ENCODE measurements at places on chromosomes 6 and 20. TPM values are rescaled to one million over a fixed set of nuclear protein-coding genes. Genes with fewer than 3 reads are reported as not detected.

The JPH2 gene
- 0.80 TPM for total RNA-seq

The SYNJ2 gene
- 33.7 TPM for total RNA-seq

The SNAP91 gene
- total RNA-seq, result 1.5 TPM

DNA sequence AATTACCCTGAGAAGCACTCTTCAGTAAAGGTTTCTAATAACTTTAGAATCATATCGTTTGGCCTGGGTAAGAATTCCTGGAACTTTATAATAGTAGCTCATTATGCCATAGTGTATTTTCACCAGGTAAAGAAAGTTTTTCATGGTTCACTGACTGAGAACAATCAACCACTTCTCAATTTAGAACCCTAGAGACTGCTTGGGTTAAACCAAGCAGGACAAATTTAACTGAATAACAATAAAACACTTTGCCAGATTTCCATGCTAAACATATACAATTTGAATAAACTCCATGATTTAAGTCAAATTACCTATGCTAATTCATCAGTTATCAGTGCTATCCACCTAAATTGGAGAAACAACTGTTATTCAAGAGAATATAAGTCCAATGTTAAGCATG is 99.4 kb downstream of the PLG start:
- no peak overlapping the region for H3K4me3 ChIP-seq
- H3K27ac ChIP-seq, result no peak overlapping the region
- no peak for DNase-seq
- H3K4me1 ChIP-seq, result no peaks in the 10 kb centered on the region

- no peaks in the 10 kb centered on the region for H3K27me3 ChIP-seq
- H3K36me3 ChIP-seq, result peaks cover 25% of the 10 kb centered on the region
- no peak for DNase-seq
- no peak overlapping the region for H3K4me3 ChIP-seq
- no peaks in the 10 kb centered on the region for H3K4me1 ChIP-seq
- peak overlapping the region; percentile 76 for H3K27ac ChIP-seq
Measured at GRCh38 chr6:56514395-56514794, 128.3 kb downstream of the DST start.

The TFAP2D gene
- total RNA-seq, result 0.31 TPM

DNA sequence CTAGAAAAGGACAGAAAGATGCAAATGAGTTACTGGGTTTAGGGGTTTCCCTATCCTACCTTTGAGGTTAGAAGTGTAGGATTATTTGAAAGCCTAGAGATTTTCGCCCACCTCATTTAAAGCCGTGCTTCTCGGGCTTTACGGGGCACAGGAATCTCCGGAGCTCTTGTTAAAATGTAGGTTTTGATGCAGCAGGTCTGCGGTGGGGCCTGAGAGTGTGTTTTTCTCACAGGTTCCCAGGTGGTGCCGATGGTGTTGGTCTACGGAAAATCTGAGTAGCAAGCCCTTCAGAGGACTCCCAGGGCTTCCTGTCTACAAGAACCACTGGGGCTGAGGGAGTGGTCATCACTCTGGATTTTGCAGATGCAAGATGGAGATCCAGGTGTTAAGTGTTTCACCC is 47.5 kb downstream of the TRAM2 start:
- peaks cover 8% of the 10 kb centered on the region for H3K4me1 ChIP-seq
- DNase-seq, result no peak
- no peak overlapping the region for H3K27ac ChIP-seq

GRCh38 chr6:35415065-35415891 is 36.9 kb upstream of the FANCE start:
- peak; percentile 46 for DNase-seq
- peaks cover 26% of the 10 kb centered on the region for H3K36me3 ChIP-seq
- H3K4me3 ChIP-seq, result no peak overlapping the region
- no peak overlapping the region for H3K27ac ChIP-seq
- peaks cover 9% of the 10 kb centered on the region for H3K27me3 ChIP-seq
- H3K4me1 ChIP-seq, result peaks cover 34% of the 10 kb centered on the region

DNA sequence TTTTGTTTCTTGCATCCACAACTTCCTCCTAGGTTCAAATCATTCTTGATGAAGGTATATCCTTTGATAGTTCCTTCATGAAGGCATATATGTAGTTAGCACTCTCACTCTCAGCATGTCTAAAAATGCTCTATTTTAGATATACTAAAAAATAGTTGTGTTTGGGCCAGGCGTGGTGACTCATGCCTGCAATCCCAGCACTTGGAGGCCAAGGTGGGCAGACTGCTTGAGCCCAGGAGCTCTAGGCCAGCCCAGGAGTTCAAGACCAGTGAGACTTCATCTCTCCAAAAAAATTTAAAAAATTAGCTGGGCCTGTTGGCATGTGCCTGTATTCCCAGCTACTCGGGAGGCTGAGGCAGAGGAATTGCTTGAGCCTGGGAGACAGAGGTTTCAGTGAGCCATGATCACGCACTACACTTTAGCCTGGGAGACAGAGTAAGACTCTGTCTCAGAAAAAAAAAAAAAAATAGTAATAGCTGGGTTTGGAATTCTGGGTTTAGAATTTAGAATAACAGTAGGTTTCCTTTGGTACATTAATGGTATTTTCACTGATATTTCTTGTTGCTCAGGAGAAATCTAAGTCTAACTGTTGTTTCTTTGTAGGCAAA is 7.0 kb downstream of the SERAC1 start:
- peaks cover 4% of the 10 kb centered on the region for H3K4me1 ChIP-seq
- no peak overlapping the region for H3K4me3 ChIP-seq
- no peak overlapping the region for H3K27ac ChIP-seq
- peaks cover 2% of the 10 kb centered on the region for H3K27me3 ChIP-seq

The THEMIS gene
- total RNA-seq, result not detected

DNA sequence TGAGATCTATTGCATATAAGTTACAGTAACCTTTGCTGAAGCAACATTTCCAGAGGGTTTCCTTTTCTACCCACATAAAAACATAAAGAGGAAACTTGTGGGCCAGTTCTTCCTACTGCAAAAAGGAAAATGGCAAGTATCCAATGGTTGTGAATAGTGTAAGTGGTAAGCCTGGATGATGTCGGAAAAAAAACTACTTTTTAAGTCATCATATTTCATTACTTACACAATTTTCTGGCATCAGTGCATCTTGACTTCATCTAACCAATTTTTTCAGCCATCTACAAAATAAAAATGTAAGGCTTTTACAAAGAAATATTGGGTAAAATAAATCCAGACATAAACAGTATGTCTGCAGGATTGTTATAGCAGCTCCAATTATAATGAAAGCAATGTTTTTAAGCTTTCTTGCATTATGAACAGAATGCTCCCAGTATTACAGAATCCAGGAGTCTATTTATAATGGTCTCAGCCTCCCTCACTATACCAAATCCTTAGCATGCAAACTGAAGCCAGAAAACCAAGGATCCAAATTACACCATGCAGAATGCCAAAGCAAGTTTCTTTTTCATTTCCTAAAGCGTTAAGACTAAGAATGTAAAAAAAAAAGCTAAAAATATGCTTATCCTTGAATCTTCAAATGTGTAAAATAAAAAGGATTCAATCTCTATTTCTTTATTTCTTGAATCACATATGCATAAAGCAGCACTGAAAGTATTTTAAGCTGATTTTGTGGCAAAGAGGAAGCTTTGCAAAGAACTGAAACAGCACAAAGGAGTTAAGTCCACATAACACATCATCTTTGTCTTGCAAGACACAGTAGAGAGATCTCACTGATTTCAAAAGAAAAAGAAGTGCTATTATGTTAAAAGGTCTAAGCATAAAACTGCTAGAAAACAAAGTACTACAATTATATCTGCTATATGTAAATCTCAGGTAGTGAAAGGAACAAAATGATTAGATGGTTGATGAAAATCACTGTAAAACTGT is 126.8 kb upstream of the HMGCLL1 start:
- no peaks in the 10 kb centered on the region for H3K27me3 ChIP-seq
- H3K36me3 ChIP-seq, result no peaks in the 10 kb centered on the region
- no peak overlapping the region for H3K27ac ChIP-seq

The PRKN gene
- total RNA-seq, result 5.1 TPM

The RIN2 gene
- total RNA-seq, result 57.5 TPM

The TNFRSF6B gene
- not detected for total RNA-seq

GRCh38 chr6:141977782-141978181 is 154.9 kb upstream of the GJE1 start:
- no peaks in the 10 kb centered on the region for H3K36me3 ChIP-seq
- H3K27me3 ChIP-seq, result peaks cover 2% of the 10 kb centered on the region

The ANGPT4 gene
- total RNA-seq, result 0.51 TPM

GRCh38 chr6:43271103-43271815 is 26.8 kb upstream of the SLC22A7 start:
- DNase-seq, result no peak
- no peak overlapping the region for H3K4me3 ChIP-seq
- no peak overlapping the region for H3K27ac ChIP-seq
- no peaks in the 10 kb centered on the region for H3K36me3 ChIP-seq
- H3K27me3 ChIP-seq, result peaks cover 17% of the 10 kb centered on the region
- peaks cover 18% of the 10 kb centered on the region for H3K4me1 ChIP-seq

The HLA-E gene
- 274 TPM for total RNA-seq

GRCh38 chr6:32439139-32439538 is 548 bp upstream of the HLA-DRA start:
- H3K27me3 ChIP-seq, result peaks cover 1% of the 10 kb centered on the region
- H3K36me3 ChIP-seq, result no peaks in the 10 kb centered on the region
- H3K27ac ChIP-seq, result no peak overlapping the region
- no peak overlapping the region for H3K4me3 ChIP-seq

GRCh38 chr20:24098886-24099285 is 110.3 kb upstream of the GGTLC1 start:
- no peak for DNase-seq
- H3K36me3 ChIP-seq, result no peaks in the 10 kb centered on the region
- no peak overlapping the region for H3K27ac ChIP-seq
- no peak overlapping the region for H3K4me3 ChIP-seq
- H3K27me3 ChIP-seq, result peaks cover 2% of the 10 kb centered on the region

The FABP7 gene
- total RNA-seq, result 3.6 TPM

DNA sequence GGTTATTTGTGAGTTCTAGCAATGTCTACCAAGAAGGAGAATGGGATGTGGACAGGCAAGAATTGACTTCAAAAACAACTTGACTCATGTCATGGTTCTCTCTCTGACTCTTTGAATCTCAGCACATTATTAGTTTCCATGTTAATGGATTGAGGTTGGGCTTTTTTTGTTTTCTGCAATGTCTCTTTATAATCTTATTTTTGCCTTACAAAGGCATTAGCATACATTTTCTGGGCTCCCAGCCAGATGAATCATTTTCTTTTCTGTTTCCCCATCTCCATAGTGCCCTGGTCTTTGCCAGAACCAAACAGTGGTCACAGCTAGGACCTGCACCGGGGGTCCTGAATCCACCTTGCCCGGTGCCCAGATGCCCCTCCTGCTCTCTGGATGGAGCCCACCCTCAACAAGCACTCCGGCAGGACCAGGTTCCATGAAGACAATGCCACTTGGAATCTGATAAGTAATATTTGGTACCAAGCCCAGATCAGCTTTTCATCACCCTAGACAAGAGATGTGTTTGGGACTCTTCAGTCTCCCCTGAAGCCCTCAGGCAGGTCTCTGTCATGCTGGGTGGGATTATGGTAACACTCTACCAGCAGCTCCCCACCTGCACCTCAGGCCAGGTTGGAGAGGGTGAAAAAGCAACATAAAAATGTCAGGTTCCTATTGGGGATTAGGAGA is 266.7 kb upstream of the SULF2 start:
- H3K4me1 ChIP-seq, result no peaks in the 10 kb centered on the region
- no peaks in the 10 kb centered on the region for H3K27me3 ChIP-seq
- no peak overlapping the region for H3K4me3 ChIP-seq
- H3K27ac ChIP-seq, result no peak overlapping the region
- no peak for DNase-seq

The OR2J2 gene
- not detected for total RNA-seq

The CABLES2 gene
- 9.3 TPM for total RNA-seq

- no peaks in the 10 kb centered on the region for H3K4me1 ChIP-seq
- DNase-seq, result no peak
- no peak overlapping the region for H3K4me3 ChIP-seq
- no peaks in the 10 kb centered on the region for H3K27me3 ChIP-seq
- no peaks in the 10 kb centered on the region for H3K36me3 ChIP-seq
Measured at GRCh38 chr20:3101251-3101650, 16.7 kb upstream of the AVP start.

GRCh38 chr6:108760126-108761050 is 87.8 kb upstream of the ARMC2 start:
- no peak overlapping the region for H3K4me3 ChIP-seq
- H3K27ac ChIP-seq, result no peak overlapping the region
- H3K27me3 ChIP-seq, result peaks cover 6% of the 10 kb centered on the region

DNA sequence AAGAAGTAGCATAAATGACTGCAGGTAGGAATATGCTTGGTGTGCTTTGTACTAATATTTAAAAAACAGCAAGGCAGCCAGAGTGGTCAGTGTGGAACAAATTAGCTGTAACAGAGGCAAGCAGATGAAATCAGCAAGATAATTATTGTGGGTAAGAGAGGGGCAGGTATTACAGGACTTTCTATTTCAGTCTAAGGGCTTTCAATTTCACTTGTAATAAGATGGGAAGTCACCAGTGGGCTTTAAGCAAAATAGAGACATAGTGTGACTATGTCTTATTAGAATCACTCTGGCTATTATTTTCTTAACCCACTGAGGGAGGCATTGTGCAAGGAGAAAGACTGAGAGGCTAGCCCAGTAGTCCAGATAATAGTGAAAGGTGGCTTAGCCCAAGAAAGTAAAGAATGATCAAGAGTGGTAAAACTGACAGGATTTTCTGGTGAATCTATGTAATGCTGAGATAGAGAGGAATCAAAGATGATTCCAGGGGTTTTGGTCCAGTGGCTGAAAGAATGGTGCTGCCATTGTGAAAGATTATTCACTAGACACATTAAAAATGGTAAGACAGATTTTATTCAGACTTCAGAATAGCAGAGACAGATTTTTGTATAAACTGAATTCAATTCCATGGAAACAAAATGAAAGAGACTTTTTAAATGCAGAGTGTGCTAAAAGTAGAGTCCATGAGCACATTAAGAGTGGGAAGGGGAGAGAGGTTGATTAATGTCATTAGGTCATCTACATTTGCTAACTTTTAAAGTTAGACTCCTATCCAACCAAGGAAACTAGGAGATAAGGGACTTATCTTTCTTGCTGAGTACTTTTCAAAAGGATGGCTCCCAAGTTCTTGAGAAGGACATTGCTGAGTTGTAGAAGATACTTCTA is 1136.0 kb downstream of the HACE1 start:
- no peak overlapping the region for H3K27ac ChIP-seq
- no peak for DNase-seq
- no peak overlapping the region for H3K4me3 ChIP-seq
- no peaks in the 10 kb centered on the region for H3K27me3 ChIP-seq
- no peaks in the 10 kb centered on the region for H3K4me1 ChIP-seq
